RWPE1 (cell line): ENCODE measurements at places on chromosomes 13 and 19.

DNA sequence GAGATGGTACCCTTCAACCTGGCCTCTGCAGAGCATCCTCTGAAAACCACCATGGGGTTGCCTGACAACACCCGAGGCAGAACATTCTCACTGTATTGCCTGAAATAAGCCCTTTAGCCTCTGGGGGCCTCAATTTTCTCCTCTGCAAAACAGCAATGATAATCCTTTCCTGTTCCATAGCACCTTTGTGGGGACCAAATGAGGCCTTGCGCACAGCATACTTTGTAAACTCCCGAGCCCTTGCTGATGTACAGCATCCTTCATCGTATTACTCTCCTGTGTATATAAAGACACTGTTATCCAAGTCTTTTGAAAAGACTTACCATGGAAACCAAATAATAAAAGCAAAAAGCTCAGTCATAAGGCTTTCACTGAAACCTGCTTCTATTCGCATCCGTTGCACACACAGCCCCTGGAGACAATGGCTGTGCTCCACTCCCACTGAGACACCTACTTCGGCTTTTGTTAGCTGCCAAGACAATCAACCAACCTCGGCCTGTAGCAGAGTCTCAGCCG is 276.0 kb downstream of the FOXO1 start:
- DNase-seq = no peak

GRCh38 chr13:97254816-97255215 is 32.7 kb downstream of the MBNL2 start:
- DNase-seq = peak; percentile 85

GRCh38 chr13:112626124-112626523 is 38.2 kb upstream of the TUBGCP3 start:
- DNase-seq = no peak

GRCh38 chr13:79490824-79491223 is 9.9 kb downstream of the NDFIP2 start:
- DNase-seq = no peak

DNA sequence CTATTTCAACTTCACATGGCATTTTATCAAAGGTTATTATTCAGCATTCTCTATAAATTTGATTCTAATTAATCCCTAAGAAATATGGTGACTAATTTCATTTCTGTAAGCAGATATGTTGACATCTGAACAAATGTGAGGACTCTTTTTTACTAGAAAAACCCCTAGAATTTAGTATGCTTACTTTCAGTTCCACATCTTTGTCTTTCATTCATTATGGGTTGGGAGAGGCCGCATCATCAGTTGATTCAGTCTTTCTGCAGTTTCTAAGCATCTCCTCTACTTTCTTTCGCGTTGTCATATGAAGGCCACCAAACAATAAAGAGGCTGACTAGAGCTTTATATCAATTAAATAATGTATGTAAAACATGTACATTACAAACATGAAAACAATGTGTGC is 55.4 kb upstream of the MTIF3 start:
- no peak for DNase-seq

- DNase-seq = peak; percentile 39
Observed at GRCh38 chr13:26529441-26529840, 28.0 kb upstream of the WASF3 start.

GRCh38 chr13:50720861-50721671 is 122.4 kb downstream of the DLEU7 start:
- no peak for DNase-seq

GRCh38 chr19:30235946-30236345 is 136.2 kb upstream of the ZNF536 start:
- DNase-seq = no peak

- DNase-seq = peak; percentile 78
Observed at GRCh38 chr19:35116072-35116801, 614 bp downstream of the FXYD3 start.

DNA sequence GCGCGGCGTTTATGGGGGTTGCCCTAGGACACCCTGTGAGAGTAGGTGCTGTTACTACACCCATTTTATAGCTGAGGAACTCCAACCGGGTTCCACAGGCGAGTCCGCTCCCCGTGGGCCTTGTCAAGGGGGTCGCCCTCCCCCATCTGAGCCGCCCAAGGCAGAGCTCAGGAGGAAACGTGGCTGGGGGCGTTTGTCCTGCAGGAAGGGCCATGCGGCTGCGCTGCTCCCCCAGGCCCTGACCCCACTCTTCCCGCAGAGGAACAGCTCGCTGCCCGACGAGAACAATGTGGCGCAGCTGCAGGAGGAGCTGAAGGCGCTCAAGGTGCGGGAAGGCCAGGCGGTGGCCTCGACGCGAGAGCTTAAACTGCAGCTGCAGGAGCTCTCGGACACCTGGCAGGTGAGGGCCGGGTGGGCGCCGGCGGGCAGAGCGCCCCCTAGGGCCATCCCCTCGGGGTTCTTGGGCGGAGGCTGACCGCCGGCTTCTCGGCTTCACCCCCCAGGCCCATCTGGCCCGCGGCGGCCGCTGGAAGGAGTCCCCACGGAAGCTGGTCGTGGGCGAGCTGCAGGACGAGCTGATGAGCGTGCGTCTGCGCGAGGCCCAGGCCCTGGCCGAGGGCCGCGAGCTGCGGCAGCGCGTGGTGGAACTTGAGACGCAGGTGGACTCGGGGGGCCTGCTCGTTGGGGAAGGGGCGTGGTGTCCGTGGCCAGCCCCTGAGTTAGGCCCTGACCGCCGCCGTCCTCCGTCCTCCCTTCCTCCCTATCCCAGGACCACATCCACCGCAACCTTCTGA is 12.4 kb downstream of the PRR36 start:
- no peak for DNase-seq
